ENCODE measurements at places on chromosomes 1 and 21. TPM values are rescaled to one million over a fixed set of nuclear protein-coding genes. Genes with fewer than 3 reads are reported as not detected.

The PGLYRP3 gene
- not detected for total RNA-seq

The ALG14 gene
- 4.1 TPM for total RNA-seq

The C1orf87 gene
- total RNA-seq, result not detected

The LIPI gene
- not detected for total RNA-seq

The OR2T4 gene
- total RNA-seq, result not detected

DNA sequence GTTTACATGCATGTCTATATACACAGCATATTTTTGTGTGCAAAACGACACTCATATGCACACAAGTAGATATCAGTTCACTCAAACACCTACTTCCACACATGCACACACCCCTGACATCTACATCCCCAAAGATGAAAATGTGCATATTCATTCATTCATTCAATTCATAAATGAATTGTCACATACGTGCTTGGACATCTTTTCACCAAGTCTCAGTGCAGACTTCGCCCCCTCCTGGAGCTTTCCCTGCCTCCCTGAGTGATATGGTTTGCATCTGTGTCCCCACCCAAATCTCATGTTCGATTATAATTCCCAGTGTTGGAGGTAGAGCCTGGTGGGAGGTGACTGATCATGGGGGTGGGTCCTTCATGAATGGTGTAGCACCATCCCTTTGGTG is 53.1 kb downstream of the CAMK2N1 start:
- DNase-seq, result no peak

- DNase-seq, result no peak
Observed at GRCh38 chr1:205329719-205330118, 8.2 kb upstream of the NUAK2 start.

DNA sequence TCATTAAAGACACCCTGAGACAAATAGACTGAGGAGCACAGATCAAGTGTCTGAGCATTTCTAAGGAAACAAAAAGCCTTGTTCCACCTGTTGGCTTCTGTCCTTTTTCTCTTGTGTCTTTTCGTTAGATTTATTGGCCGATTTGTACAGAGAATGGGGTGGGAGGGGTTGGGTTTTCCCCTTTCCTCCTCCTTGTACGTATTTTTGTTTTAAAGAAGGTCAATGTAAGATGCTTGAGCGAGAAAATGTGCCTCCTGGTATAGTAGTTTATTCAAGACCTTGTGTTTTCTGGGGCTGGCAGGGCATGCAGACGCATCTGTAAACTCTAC is 1.2 kb downstream of the BCL9 start:
- DNase-seq, result no peak

- no peak for DNase-seq
Observed at GRCh38 chr1:211900441-211900840, 69.9 kb upstream of the LPGAT1 start.

- peak; percentile 6 for DNase-seq
Observed at GRCh38 chr1:239814306-239814881, 277.3 kb upstream of the FMN2 start.

GRCh38 chr21:42228709-42229220 is 9.8 kb downstream of the ABCG1 start:
- no peak for DNase-seq

- DNase-seq, result peak; percentile 72
Observed at GRCh38 chr1:26164036-26164860, 4.5 kb downstream of the C1orf232 start.

GRCh38 chr1:46404482-46405196 is 10.5 kb downstream of the FAAH start:
- DNase-seq, result no peak

DNA sequence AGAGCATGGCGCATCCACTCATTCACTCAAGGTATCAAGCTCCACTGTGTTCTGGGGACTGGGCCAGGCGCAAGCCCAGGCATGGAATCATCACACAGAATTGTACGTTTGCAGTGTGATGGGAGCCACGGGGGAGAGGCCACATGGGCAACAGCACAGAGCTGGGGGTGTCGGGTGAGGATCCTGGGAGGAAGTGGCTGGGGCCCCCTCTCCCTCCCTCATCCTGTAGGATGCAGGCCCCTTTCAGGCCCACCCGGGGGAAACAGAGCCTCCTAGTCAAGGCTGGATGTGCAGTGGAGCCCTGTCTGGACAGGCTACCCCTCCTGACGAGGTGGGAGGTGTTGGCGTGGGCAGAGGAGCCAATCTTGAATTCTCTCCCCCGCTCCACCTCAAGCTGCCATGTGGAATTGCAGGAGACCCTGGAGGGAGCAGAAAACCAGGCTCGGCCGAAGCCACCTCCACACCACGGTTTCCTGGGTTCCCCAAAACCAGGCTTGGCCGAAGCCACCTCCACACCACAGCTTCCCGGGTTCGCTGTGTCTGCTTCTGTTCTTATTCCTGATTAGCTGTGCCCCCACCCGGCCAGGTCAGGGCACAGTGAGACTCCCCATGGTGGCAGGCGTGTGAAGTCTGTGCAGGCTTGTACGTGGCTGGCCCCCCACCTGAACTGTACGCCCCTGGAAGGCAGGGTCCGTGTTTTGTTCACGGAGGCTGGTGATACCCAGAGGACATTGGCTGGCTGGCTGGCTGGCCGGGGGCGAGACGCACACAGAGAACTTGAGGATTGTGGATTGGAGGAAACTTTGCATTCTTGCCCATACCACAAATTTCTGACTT is 4.2 kb upstream of the C1orf174 start:
- DNase-seq, result no peak

GRCh38 chr21:42102076-42102475 is 31.0 kb downstream of the UMODL1 start:
- no peak for DNase-seq

DNA sequence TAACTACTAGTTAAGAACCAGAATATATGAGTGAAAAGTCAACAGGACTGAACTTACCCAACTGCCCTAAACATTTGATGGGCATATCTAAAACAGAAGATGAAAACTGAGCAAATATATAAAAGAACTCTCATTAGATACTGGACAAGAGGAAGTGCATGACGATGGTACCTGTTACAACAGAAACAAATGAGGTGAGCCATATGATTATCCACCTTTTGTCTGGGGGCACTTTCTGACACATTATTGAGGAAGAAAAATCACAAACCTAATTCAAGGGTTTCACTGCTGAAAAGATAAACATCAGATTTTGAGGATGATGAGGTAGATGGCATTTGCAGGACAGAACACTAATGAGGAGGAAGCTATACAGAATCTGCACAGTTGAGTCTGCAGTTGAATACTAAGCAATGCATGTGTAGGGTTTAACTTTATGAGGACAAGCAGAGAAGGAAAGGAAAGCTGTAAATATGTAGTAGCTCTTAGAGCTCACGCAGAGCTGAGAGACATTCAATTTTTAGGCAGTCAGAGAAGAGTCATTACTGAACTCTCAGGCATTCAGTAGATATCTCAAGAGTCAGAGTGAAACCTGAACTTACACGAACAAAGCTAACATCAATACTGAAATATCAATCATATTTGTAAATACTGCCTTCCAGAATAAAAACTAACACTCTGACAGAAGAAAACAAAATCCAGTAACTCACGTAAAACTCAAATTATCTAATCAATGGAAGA is 262.1 kb downstream of the AKT3 start:
- DNase-seq, result no peak

GRCh38 chr1:198778049-198778448 is 139.2 kb downstream of the PTPRC start:
- DNase-seq, result no peak

DNA sequence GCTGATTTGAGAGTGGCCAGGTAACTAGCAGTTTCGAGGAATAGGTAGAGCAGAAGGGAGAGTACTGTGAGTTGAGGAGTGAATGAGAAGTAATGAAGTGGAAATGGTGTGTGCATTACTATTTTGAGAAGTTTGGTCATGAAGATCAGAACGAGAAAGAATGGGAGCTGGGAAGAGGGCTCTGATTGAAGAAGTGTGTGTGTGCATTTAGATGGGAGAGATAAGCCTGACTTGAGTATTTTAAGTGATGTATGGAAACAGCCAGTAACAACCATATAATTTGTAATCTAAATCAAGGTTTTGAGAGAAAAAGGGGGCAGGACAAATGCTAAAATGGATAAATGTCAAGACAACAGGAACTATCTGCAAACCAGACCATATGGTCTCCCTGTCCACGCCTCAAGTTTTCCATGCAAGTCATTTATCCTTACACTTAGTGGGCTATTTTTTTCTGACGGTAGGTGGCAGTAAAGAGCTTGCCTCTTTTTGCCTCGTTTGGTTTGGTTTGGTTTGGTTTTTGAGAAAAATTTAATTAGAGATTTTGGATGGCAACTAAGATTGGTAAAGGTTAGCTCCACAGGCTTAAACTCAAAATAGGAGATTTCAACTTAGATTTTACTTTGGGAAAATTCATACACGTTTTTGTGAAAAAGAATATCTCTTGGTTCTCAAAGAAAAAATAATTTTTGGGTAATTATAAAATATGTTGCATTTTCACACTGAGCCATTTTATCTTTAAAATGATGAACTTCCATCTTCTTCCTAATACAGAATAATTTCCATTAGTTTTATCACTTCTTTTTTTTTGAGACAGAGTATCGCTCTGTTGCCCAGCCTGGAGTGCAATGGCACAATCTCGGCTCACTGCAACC is 9.5 kb upstream of the B3GALNT2 start:
- DNase-seq, result peak; percentile 12

DNA sequence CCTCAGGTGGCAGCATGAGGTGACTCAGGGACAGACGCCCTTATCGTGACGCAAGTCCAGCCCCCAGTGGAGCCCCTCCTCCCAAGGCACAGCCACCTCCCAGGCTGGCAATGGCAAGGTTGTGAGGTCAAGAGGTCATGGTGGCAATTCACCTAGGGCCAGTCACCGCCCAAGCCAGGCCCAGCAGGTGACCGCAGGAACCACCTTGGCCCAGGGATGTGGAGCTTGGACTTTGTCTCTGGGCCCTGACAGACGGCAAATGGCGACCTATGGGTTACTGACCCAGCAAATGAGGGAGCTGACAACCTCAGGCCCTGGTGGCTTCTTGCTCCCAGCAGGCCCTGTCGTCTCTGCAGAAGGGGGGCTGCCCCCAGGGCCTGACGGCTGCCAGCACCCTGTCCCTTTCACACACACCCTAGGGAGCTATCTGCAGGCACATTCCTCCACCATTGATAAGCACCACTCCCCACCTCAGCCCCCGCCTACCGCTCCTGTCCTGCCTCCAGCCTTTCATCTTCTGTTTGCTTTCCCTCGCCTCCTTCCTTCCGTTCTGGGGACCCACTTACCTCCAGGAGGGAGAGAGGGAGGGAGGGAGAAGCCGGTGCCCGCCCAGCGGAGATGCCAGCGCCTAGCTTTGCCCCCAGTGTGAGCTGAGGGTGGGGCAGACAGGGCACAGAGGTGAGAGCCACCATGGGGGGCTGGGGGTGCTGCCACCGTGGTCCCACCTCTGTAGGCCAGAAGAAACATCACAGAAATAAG is 12.1 kb downstream of the EPHA2 start:
- DNase-seq, result no peak
